ENCODE measurements at places on chromosomes 11 and 22.

DNA sequence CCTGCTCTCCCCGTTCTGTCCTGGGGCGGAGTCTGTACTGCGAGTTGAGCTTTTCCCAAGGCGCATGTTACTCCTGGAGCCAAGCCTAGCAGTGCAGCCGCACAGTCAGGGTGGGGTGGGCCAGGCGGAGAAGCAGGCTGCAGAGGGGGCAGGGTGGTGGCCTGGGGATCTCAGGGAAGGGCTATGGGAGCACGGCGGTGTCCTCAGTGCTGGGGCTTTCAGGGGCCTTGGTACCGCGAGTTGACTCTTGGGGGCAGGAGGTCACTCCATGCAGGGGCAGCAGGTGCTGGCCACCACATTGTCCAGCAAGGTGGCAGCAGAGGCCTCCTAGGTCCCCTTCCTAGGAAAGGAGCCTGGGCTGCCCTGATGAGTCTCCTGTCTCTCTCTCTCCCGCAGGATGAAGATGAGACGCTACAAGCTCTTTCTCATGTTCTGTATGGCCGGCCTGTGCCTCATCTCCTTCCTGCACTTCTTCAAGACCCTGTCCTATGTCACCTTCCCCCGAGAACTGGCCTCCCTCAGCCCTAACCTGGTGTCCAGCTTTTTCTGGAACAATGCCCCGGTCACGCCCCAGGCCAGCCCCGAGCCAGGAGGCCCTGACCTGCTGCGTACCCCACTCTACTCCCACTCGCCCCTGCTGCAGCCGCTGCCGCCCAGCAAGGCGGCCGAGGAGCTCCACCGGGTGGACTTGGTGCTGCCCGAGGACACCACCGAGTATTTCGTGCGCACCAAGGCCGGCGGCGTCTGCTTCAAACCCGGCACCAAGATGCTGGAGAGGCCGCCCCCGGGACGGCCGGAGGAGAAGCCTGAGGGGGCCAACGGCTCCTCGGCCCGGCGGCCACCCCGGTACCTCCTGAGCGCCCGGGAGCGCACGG is 14.9 kb upstream of the MIEF1 start:
- DNase-seq, result no peak

DNA sequence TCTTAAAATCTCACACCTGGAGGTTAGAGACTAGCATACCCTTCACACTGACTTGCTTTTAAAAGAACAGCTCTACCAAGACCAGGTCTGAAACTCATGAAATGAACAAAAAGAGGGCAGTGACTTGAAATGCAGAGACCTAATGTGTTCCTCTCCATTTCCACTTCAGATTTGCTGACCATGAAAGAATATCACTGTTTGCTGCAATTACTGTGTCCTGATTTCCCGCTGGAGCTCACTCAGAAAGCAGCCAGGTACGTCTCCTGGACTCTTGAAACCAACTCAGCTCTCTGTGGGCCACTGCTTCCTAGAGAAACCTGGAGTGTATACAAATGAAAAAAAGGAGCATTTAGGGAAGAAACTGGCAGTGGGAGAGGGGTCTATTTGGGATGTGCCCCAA is 39.2 kb downstream of the ARFGAP2 start:
- no peak for DNase-seq

DNA sequence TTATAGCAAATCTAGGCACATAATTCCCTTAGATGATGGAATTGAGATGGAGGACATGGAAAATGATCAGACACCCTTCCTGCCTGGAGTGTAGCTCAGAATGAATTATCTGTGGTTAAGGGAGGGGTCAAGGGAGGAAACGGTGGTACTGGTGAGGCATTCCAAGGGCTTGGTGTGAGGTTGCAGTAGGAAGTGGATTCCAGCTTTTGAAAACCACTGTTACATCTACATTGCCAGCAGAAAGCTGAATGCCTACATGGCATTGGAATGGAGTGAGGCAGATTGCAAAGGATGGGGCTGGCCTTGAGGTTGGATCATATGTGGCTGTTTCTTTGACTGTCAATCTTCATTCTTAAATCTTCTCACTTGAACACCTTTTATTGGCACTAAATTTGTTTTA is 684.4 kb downstream of the NTM start:
- no peak for DNase-seq

GRCh38 chr22:44304354-44304753 is 8.4 kb downstream of the SHISAL1 start:
- DNase-seq, result no peak

- no peak for DNase-seq
Measured at GRCh38 chr11:121309688-121310087, 17.1 kb downstream of the SC5D start.

GRCh38 chr11:1024597-1025409 is 11.7 kb downstream of the MUC6 start:
- DNase-seq, result no peak

- no peak for DNase-seq
Measured at GRCh38 chr22:37026325-37026724, 6.8 kb downstream of the MPST start.

DNA sequence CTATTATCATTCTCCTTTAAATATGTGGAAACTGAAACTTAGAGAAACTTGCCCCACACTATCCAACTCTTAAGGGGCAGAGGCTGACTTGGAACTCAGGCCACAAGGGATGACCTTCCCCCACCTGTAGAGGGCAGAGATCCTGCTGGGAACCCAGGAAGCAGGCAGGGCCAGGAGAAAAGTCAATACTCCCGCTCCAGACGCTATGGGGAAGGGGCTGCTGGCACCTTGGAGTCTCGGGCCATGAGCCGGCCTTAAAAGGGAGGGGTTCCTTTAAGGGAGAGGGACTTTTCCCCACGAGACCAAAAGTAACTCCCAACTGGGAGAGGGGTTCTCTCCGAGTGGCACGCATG is 620 bp upstream of the ANO5 start:
- no peak for DNase-seq

DNA sequence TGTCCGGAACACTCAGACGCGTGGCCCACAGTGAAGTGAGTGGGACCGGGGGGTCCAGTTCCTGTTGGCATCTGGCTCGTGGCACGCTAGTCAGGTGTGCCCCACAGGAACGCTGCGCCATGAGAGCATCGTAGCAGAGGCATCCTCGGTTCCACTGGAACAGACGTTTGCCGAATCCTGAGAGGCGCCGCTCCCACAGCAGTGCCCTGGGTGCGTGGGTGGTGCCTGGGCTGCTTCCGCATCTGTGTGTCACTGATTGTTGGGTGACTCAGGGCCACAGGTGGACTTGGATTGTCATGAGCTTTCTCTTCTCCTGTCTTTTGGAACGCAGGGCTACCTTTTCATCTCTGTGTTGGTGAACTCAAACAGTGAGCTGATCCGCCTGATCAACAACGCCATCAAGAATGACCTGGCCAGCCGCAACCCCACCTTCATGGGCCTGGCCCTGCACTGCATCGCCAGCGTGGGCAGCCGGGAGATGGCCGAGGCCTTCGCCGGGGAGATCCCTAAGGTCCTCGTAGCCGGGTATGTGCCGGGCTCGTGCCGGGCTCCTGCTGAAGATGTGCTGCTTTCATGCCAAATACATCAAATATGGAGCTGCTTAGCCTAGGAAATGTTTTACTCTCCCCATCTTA is 46.2 kb downstream of the AP2A2 start:
- no peak for DNase-seq

GRCh38 chr22:30537083-30537731 is 9.3 kb downstream of the SEC14L6 start:
- no peak for DNase-seq

GRCh38 chr11:6498121-6498520 is 1.0 kb downstream of the DNHD1 start:
- DNase-seq, result no peak

DNA sequence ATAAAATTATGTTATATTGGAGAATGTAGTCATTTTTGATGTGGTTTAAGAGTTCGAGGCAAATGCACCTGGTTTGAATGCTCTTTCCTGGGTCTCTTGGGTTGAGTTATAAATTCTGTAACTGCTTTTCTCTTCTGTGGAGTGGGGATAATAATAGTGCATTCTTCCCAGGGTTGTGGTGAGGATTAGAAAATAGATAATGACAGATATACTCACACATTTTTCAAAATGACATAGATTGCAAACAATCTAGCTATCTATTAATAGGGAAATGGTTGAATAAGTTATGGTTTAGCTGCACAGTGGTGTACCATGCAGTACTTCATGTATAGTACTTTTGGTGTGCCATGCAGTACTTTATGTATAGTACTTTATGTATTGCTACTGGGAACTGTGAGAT is 67.4 kb downstream of the SWAP70 start:
- DNase-seq, result no peak

- DNase-seq, result no peak
Measured at GRCh38 chr11:118635642-118636041, 28.2 kb downstream of the PHLDB1 start.

- DNase-seq, result no peak
Measured at GRCh38 chr11:128830290-128831173, 36.6 kb downstream of the KCNJ1 start.

DNA sequence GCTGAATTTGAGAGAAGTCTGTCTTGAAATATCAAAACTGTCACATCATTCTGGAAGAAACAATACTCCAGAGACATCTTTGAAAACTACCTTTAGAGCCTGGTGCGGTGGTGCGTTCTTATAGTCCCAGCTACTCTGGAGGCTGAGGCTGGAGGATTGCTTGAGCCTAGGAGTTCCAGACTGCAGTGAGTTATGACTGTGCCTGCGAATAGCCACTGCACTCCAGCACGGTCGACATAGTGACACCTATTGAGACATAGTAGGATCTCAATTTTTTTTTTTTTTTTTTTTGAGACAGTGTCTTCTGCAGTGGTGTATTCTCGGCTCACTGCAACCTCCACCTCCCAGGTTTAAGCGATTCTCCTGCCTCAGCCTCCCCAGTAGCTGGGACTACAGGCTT is 11.5 kb upstream of the AIFM3 start:
- DNase-seq, result no peak

- DNase-seq, result no peak
Measured at GRCh38 chr11:15112131-15112541, 2.6 kb upstream of the INSC start.

DNA sequence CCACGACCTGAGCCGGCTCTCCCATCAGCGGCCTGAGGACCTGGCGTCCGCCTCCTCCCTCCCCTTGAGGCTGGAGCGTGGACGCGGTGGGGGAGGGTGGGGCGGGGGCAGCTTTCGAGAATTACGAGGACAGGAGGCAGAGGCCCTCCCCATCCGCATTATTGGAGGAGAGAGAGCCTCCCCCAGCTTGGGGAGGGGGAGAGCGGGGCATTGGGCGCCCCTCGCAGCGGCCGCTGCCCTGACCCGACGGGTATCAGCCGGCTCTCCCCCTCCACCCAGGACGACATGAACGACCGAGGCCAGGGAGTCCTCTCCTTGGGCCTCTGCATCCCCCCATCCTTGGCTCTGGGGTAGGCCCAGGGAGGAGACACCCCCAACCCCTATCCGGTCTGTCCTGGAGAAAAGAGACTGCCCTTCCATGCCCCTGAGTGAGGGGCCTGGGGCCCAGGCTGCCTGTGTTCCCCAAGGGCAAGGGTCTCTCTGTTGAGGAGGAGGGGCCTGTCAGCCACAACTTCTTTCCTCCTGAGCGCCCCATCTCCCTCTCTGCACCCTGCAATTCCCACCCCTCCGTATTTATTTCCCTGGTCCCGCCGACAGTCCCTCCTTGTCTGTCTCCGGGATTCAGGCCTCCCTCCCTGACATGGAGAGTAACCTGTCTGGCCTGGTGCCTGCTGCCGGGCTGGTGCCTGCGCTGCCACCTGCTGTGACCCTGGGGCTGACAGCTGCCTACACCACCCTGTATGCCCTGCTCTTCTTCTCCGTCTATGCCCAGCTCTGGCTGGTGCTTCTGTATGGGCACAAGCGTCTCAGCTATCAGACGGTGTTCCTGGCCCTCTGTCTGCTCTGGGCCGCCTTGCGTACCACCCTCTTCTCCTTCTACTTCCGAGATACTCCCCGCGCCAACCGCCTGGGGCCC is 495 bp downstream of the GPR137 start:
- DNase-seq, result no peak

GRCh38 chr11:45247433-45247832 is 38.7 kb downstream of the SYT13 start:
- DNase-seq, result no peak

DNA sequence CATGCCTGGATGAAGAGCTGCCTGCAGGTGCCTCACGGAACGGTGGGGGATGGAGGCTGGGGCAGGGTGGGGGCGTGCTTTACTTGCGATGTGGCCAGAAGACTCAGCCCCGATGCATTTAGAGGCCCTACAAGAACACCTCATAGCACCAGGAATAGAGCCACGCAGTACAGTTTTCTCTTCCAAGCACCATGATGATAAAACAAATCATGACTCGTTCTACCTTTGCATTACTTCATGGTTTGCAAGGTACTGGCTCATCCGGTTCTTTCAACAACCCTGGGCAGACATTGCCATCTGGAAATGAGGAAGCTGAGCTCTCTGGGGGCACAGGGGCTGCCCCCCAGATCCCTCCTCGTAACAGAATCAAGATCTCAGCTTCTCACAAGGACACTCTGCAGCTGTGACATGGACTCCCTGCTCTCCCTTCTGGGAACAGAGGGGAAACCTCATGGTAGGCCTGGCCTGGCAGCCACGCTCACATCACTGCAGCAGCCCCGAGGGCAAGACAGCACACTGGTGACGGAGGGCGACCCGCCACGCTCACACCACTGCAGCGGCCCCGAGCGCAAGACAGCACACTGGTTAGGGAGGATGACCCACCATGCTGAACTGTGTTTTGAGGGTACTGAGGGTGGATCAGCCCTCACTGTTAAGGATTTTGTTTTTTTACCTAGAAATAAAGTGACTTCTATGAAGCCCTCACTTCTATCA is 46.9 kb downstream of the PHF21B start:
- DNase-seq, result no peak

GRCh38 chr11:101759771-101760450 is 154.9 kb upstream of the CEP126 start:
- DNase-seq, result no peak

DNA sequence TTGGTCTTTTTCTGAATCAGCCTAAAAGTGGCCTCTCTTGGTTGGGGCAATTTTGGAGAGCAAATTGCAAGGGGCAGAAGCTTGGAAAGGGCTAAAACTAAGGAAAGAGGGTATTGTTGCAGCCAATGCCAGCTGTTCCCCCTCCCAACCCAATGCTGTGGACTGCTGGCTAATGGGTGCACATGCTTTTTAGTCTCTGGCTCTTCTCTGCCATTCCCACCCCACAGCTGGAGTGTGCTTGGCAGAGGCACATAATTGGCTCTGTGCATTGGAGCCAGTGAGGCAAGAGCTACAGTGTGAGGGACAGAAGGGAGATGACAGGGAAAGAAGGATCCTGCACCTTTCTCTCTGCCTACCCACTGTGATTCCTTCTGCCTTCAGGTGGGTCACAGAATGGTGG is 140.0 kb downstream of the NECTIN1 start:
- no peak for DNase-seq

Data from activated T-cell treated with anti-CD3 and anti-CD28 coated beads, Interleukin-2, amount 50 U/mL, for 48 hours (primary cell).